ENCODE measurements at places on chromosomes 2 and 18. TPM values are rescaled to one million over a fixed set of nuclear protein-coding genes. Genes with fewer than 3 reads are reported as not detected.
A peak's percentile ranks its signal among the peaks of the same experiment; 100 is the strongest.

ACAA2 gene
- total RNA-seq, result 55.6 TPM

DNA sequence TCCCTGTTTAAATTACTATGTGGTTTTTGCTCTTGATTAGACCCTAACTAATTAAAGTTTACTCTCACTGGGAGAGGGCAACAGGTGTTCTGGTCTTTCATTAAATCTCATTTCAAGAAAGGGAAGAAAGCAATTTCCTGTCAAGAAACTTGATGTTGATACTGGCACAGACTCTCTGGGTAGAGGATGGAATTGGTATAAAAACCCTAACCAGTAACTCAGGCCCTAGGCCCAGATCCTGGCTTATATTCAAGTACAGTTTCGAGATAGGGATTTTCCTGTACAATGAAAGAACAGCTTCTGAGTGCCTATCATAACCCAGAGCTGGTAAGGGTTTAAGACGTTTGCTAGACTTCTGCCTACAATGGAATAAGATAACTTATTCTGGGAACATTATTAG is 61.6 kb upstream of the ACYP2 start:
- no peak for DNase-seq
- peaks cover 3% of the 10 kb centered on the region for H3K4me1 ChIP-seq
- H3K27me3 ChIP-seq, result no peaks in the 10 kb centered on the region
- H3K36me3 ChIP-seq, result peaks cover 39% of the 10 kb centered on the region
- H3K27ac ChIP-seq, result no peak overlapping the region

- DNase-seq, result no peak
- H3K4me3 ChIP-seq, result no peak overlapping the region
- H3K27me3 ChIP-seq, result peaks cover 78% of the 10 kb centered on the region
- no peak overlapping the region for H3K27ac ChIP-seq
- H3K4me1 ChIP-seq, result no peaks in the 10 kb centered on the region
Observed at GRCh38 chr18:59303006-59303405, 15.4 kb downstream of the CPLX4 start.

- no peaks in the 10 kb centered on the region for H3K36me3 ChIP-seq
- H3K4me3 ChIP-seq, result no peak overlapping the region
- H3K4me1 ChIP-seq, result peaks cover 8% of the 10 kb centered on the region
- no peak for DNase-seq
- peaks cover 2% of the 10 kb centered on the region for H3K27me3 ChIP-seq
Observed at GRCh38 chr2:36170805-36171204, 184.8 kb upstream of the CRIM1 start.

GRCh38 chr2:212770240-212770639 is 231.6 kb upstream of the ERBB4 start:
- H3K36me3 ChIP-seq, result peaks cover 4% of the 10 kb centered on the region
- DNase-seq, result no peak
- H3K4me1 ChIP-seq, result peaks cover 23% of the 10 kb centered on the region

TBR1 gene
- total RNA-seq, result 0.13 TPM

GRCh38 chr2:20609349-20609994 is 41.4 kb downstream of the HS1BP3 start:
- DNase-seq, result peak; percentile 63
- no peaks in the 10 kb centered on the region for H3K27me3 ChIP-seq
- H3K27ac ChIP-seq, result peak overlapping the region; percentile 85
- H3K4me3 ChIP-seq, result no peak overlapping the region
- H3K4me1 ChIP-seq, result peaks cover 38% of the 10 kb centered on the region

- H3K27ac ChIP-seq, result no peak overlapping the region
- H3K4me3 ChIP-seq, result no peak overlapping the region
- H3K4me1 ChIP-seq, result no peaks in the 10 kb centered on the region
- H3K36me3 ChIP-seq, result no peaks in the 10 kb centered on the region
- H3K27me3 ChIP-seq, result no peaks in the 10 kb centered on the region
Observed at GRCh38 chr18:30613467-30613801, 429.1 kb downstream of the DSC3 start.

PIKFYVE gene
- total RNA-seq, result 46.4 TPM

GRCh38 chr2:45874344-45874743 is 222.9 kb downstream of the PRKCE start:
- peaks cover 17% of the 10 kb centered on the region for H3K36me3 ChIP-seq
- no peak overlapping the region for H3K4me3 ChIP-seq
- peaks cover 6% of the 10 kb centered on the region for H3K4me1 ChIP-seq
- DNase-seq, result no peak

GRCh38 chr2:4338345-4338744 is 635.0 kb downstream of the DCDC2C start:
- DNase-seq, result no peak
- peaks cover 3% of the 10 kb centered on the region for H3K4me1 ChIP-seq
- H3K27ac ChIP-seq, result no peak overlapping the region
- H3K36me3 ChIP-seq, result no peaks in the 10 kb centered on the region

INHBB gene
- total RNA-seq, result not detected

DNA sequence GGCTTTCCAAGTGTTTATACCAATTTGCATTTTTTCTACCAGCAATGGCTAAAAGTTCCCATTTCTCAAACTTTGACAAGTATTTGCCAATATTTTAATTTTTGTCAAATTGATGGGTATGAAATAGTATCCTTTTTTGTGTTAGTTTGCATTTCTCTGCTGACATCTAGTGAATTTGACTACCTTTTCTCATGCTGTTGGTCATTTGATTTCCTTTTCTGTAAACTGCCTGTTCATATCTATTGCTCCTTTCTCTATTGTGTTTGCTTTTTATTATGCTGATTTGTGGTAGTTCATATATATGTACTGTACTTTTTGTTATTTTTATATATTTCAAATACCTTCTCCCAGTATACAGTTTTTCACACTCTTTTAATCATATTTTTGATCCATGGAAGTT is 149.4 kb downstream of the PMAIP1 start:
- no peaks in the 10 kb centered on the region for H3K27me3 ChIP-seq
- peaks cover 4% of the 10 kb centered on the region for H3K4me1 ChIP-seq
- H3K27ac ChIP-seq, result no peak overlapping the region
- H3K36me3 ChIP-seq, result no peaks in the 10 kb centered on the region
- DNase-seq, result no peak

GRCh38 chr18:58054041-58054781 is 10.2 kb downstream of the NEDD4L start:
- H3K27ac ChIP-seq, result no peak overlapping the region
- H3K27me3 ChIP-seq, result no peaks in the 10 kb centered on the region
- H3K4me1 ChIP-seq, result peaks cover 33% of the 10 kb centered on the region

DNA sequence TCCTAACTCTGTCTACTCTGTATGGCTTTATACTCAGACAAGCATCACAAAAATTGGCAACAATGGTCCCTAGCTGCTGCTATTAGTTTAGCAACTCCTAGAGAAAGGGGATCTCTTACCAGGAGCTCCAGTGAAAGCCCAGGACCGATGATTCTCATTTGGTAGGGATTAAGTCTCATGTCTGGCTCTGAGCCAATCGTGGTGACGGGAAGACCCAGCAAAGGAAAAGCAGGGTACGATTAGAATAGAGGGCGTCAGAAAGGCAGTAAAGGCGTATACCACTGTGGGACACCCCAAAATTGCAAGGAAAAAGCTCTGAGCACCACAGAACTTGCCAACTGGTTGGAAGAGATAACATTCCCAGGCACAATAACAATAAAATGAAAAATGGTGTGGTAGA is 129.5 kb downstream of the MTCL1 start:
- H3K27me3 ChIP-seq, result peaks cover 2% of the 10 kb centered on the region
- H3K4me3 ChIP-seq, result no peak overlapping the region
- no peak for DNase-seq
- no peak overlapping the region for H3K27ac ChIP-seq

GRCh38 chr2:191200910-191201309 is 44.3 kb upstream of the MYO1B start:
- DNase-seq, result no peak
- no peaks in the 10 kb centered on the region for H3K27me3 ChIP-seq
- peaks cover 10% of the 10 kb centered on the region for H3K4me1 ChIP-seq
- no peak overlapping the region for H3K4me3 ChIP-seq
- no peak overlapping the region for H3K27ac ChIP-seq

EN1 gene
- total RNA-seq, result 18.3 TPM

GRCh38 chr18:31409276-31409675 is 32.7 kb downstream of the DSG4 start:
- no peak overlapping the region for H3K4me3 ChIP-seq
- no peaks in the 10 kb centered on the region for H3K4me1 ChIP-seq
- DNase-seq, result no peak
- no peak overlapping the region for H3K27ac ChIP-seq
- H3K27me3 ChIP-seq, result no peaks in the 10 kb centered on the region
- H3K36me3 ChIP-seq, result no peaks in the 10 kb centered on the region

TRIM54 gene
- 0.47 TPM for total RNA-seq

- no peaks in the 10 kb centered on the region for H3K36me3 ChIP-seq
- no peak overlapping the region for H3K27ac ChIP-seq
- peaks cover 7% of the 10 kb centered on the region for H3K4me1 ChIP-seq
- peaks cover 23% of the 10 kb centered on the region for H3K27me3 ChIP-seq
- DNase-seq, result no peak
Observed at GRCh38 chr2:207762146-207762545, 7.6 kb downstream of the FZD5 start.

- peaks cover 6% of the 10 kb centered on the region for H3K36me3 ChIP-seq
- DNase-seq, result no peak
- no peak overlapping the region for H3K4me3 ChIP-seq
- H3K4me1 ChIP-seq, result no peaks in the 10 kb centered on the region
- H3K27ac ChIP-seq, result no peak overlapping the region
Observed at GRCh38 chr2:182101263-182101662, 115.6 kb downstream of the PPP1R1C start.

- H3K27ac ChIP-seq, result peak overlapping the region; percentile 25
- H3K4me3 ChIP-seq, result peak overlapping the region; percentile 77
- no peak for DNase-seq
- no peaks in the 10 kb centered on the region for H3K36me3 ChIP-seq
Observed at GRCh38 chr2:174328961-174329715, 5.6 kb upstream of the SP9 start.

DNA sequence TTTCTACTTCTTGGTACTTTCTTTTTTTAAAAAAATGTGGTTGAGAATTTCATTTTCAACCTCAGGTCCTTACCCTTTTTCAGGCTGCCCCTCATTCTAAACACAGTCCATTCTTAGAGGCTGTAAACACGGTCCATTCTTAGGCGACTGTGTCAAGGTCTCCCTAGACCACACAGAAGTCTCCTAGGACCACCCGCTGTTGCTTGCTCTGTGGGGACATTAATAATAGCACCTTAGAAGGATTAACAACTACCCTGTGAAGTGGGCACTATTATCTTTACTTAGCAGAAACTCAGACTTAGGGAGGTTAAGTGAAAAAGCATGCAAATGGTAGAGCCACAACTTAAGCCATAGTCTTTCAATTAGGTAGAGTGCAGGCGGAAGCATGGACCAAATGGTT is 91.7 kb downstream of the RBMS1 start:
- no peak overlapping the region for H3K4me3 ChIP-seq
- no peaks in the 10 kb centered on the region for H3K36me3 ChIP-seq

ABCG5 gene
- not detected for total RNA-seq

GRCh38 chr2:227415538-227416424 is 28.0 kb upstream of the SCYGR1 start:
- H3K36me3 ChIP-seq, result no peaks in the 10 kb centered on the region
- H3K27ac ChIP-seq, result no peak overlapping the region
- DNase-seq, result no peak
- no peak overlapping the region for H3K4me3 ChIP-seq

GRCh38 chr2:240603846-240604245 is 17.3 kb downstream of the CAPN10 start:
- H3K27ac ChIP-seq, result no peak overlapping the region
- H3K4me3 ChIP-seq, result no peak overlapping the region
- H3K27me3 ChIP-seq, result no peaks in the 10 kb centered on the region
- peaks cover 5% of the 10 kb centered on the region for H3K4me1 ChIP-seq
- DNase-seq, result no peak

DNA sequence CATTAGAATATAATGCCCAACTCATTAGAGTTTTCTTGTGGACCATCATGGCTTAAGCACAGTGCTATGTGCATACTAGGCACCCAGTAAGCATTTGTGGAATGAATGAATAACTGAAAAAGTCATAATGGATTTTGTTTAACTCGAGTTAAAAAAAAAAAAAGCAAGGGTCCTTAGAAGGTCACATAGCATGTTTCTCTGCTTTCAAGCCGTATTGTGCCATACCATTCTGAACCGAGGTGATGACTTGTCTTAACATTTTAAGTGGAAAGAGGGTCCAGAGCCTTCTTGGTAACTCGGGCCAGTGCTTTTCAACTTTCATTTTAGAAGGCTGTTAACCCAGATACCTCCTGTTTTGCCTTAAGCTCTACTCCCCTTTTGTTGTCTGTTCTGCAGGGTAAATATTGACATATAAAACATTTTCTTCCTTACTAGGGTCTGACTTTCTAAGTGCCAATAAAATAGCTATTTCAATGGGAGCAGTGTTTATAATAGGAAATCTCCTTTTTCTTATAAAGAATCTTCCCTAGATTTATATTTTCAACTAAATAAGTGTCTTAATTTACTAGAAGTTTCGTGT is 787 bp upstream of the ADGRF3 start:
- H3K4me3 ChIP-seq, result peak overlapping the region; percentile 93
- DNase-seq, result no peak
- H3K27me3 ChIP-seq, result no peaks in the 10 kb centered on the region
- H3K36me3 ChIP-seq, result no peaks in the 10 kb centered on the region

- H3K36me3 ChIP-seq, result no peaks in the 10 kb centered on the region
- H3K27ac ChIP-seq, result no peak overlapping the region
- peaks cover 21% of the 10 kb centered on the region for H3K4me1 ChIP-seq
Observed at GRCh38 chr2:176658708-176659107, 389.5 kb downstream of the MTX2 start.

GRCh38 chr2:29561628-29562027 is 359.8 kb downstream of the ALK start:
- peaks cover 13% of the 10 kb centered on the region for H3K27me3 ChIP-seq
- no peak overlapping the region for H3K27ac ChIP-seq
- no peaks in the 10 kb centered on the region for H3K4me1 ChIP-seq
- no peak overlapping the region for H3K4me3 ChIP-seq

GPR45 gene
- total RNA-seq, result not detected

- H3K4me1 ChIP-seq, result no peaks in the 10 kb centered on the region
- H3K4me3 ChIP-seq, result no peak overlapping the region
- no peak for DNase-seq
- H3K27ac ChIP-seq, result no peak overlapping the region
- H3K36me3 ChIP-seq, result no peaks in the 10 kb centered on the region
- no peaks in the 10 kb centered on the region for H3K27me3 ChIP-seq
Observed at GRCh38 chr2:207694811-207695281, 16.6 kb upstream of the CCNYL1 start.

- no peaks in the 10 kb centered on the region for H3K36me3 ChIP-seq
- no peak for DNase-seq
- peaks cover 3% of the 10 kb centered on the region for H3K4me1 ChIP-seq
Observed at GRCh38 chr2:174615871-174616436, 18.4 kb upstream of the WIPF1 start.

IL1F10 gene
- not detected for total RNA-seq

- no peak overlapping the region for H3K4me3 ChIP-seq
- H3K4me1 ChIP-seq, result peaks cover 10% of the 10 kb centered on the region
- H3K27ac ChIP-seq, result peak overlapping the region; percentile 22
- H3K36me3 ChIP-seq, result peaks cover 20% of the 10 kb centered on the region
- no peak for DNase-seq
Observed at GRCh38 chr2:10561288-10562035, 113.3 kb upstream of the ODC1 start.

- no peaks in the 10 kb centered on the region for H3K36me3 ChIP-seq
- no peak for DNase-seq
- H3K4me3 ChIP-seq, result no peak overlapping the region
- H3K27ac ChIP-seq, result no peak overlapping the region
- peaks cover 11% of the 10 kb centered on the region for H3K4me1 ChIP-seq
Observed at GRCh38 chr2:48723129-48723528, 32.4 kb downstream of the LHCGR start.

- H3K4me3 ChIP-seq, result peak overlapping the region; percentile 86
- H3K4me1 ChIP-seq, result peaks cover 20% of the 10 kb centered on the region
- peaks cover 2% of the 10 kb centered on the region for H3K27me3 ChIP-seq
- no peak overlapping the region for H3K27ac ChIP-seq
Observed at GRCh38 chr2:130370490-130370889, 14.6 kb downstream of the PTPN18 start.

ADGRF3 gene
- 0.83 TPM for total RNA-seq
